ENCODE measurements at places on chromosomes 11 and 22.

GRCh38 chr11:67519726-67520125 lies 3.5 kb downstream of the CABP2 start:
- DNase-seq, result no peak

GRCh38 chr11:92888696-92889095 lies 80.8 kb upstream of the MTNR1B start:
- no peak for DNase-seq

- DNase-seq, result no peak
These were observed 188.9 kb downstream of the BRD1 start for GRCh38 chr22:49638788-49639187.

DNA sequence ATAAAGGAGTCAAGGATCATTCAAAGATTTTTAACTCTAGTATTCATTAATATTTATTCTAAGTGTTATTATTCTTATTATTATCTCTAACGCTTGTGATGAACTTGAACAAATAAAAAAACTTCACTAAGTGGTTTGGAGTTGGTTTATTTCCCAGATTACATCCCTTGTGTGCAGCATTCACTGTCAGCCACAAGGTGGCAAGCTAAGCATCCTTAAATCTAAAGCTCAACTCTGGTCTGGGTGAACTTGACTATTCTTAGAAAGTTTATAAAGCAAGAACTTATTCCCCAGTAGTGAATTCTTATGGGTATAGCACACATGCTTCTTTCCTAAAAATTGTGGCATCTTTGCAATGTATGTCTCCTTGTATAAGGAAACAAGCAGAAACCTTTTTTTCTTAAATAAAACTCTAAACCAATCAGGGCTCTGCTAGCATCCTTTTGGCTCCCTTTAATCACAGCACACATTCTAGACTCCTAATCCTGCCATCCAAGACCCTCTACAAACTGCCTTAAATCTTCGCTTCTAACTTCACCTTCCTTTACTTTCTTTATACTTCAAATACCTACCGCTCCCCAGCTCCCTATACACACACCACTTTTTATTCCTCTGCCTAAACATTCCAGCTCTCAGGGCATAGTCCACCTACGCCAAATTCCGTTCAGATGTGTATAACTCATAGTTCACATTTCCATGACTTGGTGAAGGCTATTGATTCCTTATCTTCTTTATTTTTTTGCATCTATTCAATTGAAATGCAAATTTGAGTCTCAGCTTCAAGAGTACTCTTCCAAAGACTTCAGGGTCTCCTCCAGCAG lies 1068.8 kb downstream of the DLG2 start:
- DNase-seq, result peak; percentile 18

DNA sequence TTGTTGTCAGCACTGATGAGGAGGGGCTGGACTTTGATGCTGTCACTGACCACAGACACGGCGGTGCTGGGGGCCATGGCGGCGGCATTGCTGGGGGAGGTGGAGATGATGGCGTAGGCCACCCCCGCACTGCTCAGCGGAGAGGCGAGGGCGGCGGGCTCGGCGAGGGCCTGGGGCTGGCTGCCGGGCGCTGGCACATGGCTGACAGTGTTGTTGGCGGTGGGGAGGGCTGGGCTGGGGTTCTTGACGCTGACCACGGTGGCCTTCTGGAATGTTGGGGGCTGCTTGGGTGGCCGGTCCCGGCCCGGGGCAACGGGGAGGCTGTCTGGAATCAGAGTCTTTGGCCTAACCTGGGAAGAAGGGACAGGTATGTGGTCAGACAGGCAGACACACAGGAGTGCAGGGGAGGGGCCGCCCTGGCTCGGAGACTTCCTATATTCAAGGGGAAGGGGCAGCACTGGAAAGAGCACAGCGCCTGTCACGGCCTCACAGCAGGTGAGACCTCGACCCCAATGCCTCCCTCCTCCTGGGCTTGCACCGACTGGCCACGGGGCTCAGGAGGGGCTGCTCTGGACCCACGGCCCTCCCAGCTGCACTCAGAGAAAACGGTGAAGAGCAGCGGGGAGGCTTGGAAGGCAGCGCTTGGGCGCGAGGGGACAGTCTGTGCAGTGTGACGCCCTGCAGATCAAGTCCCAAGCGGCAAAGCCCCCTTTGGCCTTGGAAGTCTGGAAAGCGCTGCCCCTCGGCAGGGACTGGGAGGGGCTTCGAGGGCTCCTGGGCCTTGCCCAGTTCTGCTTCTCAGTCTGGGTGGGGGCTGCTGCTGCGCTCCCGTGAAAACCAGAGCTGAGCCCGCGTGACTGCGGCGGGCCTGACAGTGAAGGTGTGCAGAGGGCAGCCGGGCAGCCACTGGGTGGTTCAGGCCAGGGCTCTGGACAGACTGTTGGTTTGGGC lies 93.2 kb downstream of the PHF21B start:
- no peak for DNase-seq

All from HCT116 (cell line).